ENCODE measurements at places on chromosomes 6 and 20.
A peak's percentile ranks its signal among the peaks of the same experiment; 100 is the strongest.

GRCh38 chr20:38216746-38217595, 43.6 kb downstream of the KIAA1755 start:
- DNase-seq: no peak

GRCh38 chr6:16583144-16583762, 178.0 kb downstream of the ATXN1 start:
- no peak for DNase-seq

DNA sequence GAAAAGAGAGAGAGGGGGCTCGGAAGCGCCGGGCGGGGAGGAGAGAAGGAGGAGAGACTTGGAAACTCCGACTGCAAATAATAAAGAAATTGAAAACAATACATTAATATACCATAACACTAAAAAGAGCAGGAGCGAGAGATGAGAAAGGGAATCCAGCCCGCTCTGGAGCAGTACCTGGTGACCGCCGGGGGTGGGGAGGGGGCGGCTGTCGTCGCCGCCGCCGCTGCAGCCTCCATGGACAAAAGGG, 338 bp downstream of the E2F3 start:
- no peak for DNase-seq

GRCh38 chr20:31568773-31569162, 36.3 kb upstream of the ID1 start:
- no peak for DNase-seq

DNA sequence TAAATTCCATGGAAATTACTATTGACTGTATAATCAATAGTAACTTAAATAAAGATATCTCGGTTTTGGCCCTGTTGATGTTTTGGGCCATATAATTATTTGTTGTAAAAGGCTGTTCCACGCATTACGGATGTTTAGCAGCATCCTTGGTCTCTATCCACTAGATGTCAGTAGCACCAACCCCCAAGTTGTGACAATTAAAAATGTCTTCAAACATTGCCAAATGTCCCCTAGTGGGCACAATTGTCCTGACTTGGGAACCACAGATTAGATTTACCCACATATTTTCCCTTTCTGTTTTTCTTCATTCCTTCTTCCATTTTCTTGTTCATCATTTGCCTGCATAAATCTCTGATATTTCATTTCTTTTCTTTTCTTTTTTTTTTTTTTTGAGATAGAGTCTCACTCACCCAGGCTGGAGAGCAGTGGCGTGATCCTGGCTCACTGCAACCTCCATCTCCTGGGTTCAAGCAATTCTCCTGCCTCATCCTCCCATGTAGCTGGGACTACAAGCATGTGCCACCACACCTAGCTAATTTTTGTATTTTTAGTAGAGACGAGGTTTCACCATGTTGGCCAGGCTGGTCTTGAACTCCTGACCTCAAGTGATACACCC, 13.6 kb upstream of the WFDC8 start:
- DNase-seq: no peak

DNA sequence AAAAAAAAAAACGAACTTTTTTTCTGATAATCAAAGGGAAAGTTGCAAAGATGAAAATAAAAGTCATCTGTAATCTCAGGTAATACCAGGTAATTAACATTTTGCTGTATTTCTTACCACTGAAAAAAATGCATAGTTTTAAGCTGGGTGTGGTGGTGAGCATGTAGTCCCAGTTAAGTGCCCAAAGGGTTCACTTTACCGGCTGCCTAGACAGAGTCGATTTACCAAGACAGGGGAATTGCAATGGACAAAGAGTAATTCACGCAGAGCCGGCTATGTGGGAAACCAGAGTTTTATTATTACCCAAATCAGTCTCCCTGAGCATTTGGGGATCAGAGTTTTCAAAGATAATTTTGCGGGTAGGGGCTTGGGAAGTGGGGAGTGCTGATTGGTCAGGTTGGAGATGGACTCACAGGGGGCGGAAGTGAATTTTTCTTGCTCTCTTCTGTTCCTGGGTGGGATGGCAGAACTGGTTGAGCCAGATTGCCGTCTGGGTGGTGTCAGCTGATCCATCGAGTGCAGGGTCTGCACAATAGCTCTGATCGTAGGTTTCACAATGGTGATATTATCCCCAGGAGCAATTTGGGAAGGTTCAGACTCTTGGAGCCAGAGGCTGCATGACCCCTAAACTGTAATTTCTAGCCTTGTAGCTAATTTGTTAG, 51.9 kb downstream of the RPF2 start:
- no peak for DNase-seq

GRCh38 chr20:1391640-1392442, 1.0 kb downstream of the FKBP1A start:
- DNase-seq: no peak

GRCh38 chr6:111798281-111798725, 74.9 kb downstream of the FYN start:
- DNase-seq: no peak

GRCh38 chr6:26432627-26433201, 7.6 kb upstream of the BTN3A3 start:
- no peak for DNase-seq

DNA sequence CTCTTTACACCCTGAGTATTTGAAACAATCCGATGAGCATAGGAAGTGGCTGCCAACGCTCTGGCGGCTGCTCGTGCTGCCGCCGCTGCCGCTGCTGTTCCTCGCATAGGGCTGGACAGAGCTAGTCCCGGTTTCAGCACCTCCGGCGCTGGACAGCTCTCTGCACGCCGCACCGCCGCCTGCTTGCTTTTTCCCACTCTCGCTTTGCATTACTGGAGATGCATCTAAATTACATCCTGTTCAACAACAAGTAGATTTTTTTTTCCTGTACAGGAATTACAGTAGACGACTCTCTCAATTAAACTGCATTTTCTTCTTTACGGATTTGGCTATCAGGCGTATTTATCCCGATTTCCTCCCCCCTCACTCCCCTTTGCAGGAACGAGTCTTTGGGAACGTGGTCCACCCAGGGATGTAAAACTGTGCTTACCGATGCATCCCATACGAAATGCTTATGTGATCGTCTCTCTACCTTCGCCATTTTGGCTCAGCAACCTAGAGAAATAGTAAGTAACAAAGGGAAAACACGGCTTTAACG, 563.8 kb downstream of the LMBRD1 start:
- DNase-seq: no peak

DNA sequence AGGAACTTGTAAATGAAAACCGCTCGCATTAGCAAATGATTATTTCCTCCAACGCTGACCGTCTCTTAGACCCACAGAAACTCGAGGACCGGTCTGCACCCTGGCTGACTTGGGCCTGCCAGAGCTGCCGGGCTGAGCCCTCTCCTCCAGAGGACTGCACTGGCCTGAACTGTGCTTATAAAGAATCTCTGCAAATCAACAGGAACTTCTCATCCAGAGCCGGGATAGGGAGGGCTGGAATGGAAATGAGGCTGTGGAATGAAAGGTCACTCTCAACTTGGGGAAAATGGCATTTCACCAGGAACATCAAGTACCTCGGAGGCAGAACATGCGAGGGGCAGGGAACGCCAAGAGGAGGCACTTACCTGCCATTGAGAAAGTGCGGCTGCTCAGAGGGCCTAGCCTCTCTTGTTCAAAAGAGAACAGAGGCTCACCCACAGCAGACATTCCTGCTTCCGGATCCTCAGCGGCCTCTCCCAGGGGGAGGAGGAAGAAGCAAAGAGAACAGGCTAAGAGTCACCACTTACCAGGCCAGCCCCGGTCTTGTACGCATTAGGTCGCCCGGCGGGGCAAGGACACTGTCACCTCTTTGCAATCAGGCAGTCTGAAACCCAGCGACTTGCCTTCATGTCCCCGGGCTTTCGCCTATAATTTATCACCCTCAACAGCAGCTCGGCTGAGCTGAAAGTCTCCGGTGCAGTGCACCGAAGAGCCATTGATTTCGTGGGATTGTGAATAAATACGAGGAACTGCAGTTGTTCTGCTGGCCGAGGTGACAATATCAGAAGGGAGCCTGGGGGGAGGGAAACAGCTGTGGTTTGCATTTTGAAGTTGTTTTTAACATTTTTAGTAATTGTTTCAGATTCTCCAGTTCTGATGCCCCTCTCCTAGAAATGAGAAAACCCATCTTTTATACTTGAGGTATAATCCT, 37.6 kb downstream of the ZMYND8 start:
- DNase-seq: no peak

DNA sequence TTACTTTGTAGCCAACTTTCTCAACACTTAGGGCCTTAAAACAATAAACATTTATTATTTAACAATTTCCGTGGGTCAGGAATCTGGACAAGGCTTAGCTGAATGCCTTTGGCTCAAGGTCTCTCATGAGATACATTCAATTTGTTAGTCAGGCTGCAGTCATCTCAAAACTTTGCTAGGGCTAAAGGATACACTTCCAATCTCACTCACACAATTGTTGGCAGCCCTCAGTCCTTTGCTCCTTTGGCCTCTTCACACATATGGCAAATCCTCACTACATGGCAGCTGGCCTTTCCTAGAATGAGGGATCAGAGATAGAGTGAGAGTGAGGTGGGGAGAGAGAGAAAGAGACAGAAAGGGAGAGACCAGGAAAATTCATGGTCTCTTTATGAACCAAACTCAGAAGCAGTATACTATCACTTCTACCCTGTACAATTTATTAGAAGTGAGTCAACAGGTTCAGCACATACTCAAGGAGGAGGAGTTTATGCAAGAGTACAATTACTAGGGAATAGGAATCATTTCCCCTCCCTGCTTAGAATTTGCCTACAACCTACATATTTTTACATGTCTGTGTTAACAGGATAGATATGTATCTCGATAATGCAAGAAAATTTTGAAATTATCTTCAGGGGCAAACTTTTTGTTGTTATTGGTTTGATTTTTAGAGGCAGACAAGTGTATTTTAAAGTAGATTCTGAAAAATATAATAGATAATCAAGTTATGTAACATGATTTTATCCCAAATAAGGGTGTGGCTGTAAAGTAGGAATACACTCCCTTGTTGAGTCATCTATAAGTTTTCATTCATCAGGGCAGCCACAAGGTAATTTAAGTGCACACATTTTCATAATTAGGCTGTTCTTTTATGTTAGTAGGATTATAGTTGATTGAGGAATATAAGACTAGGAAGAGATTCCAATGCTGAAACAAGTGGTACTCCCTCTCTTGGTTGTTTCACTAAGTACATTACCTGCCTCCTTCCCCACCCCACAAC, 85.9 kb upstream of the HMGCLL1 start:
- DNase-seq: no peak

GRCh38 chr6:82894653-82895259, 170.9 kb downstream of the UBE3D start:
- DNase-seq: no peak

GRCh38 chr20:6838181-6838826, 70.8 kb downstream of the BMP2 start:
- no peak for DNase-seq

DNA sequence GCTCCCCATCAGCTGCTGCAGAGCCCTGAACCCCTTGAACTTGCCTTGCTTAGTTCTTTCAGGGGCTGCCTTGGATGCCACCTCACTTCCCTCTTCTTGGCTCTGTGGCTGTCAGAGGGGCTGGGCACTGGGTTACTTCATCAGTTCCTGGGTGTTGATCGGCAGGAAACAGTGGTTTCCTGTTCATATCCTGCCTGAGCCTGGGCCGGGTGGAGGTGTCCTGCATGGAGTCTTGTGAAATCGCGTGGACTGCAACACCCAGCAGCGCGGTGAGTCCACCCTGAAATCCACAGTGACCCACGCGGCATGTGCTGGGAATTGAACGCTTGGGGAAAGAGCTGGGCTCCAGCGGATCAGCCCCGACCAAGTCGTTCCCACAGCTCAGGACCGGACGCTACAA, 97.5 kb downstream of the CDH26 start:
- peak; percentile 33 for DNase-seq

GRCh38 chr6:120493505-120493904, 840.8 kb downstream of the TBC1D32 start:
- DNase-seq: no peak

- no peak for DNase-seq
These were observed 51.9 kb upstream of the SAYSD1 start for GRCh38 chr6:39166912-39167290.

DNA sequence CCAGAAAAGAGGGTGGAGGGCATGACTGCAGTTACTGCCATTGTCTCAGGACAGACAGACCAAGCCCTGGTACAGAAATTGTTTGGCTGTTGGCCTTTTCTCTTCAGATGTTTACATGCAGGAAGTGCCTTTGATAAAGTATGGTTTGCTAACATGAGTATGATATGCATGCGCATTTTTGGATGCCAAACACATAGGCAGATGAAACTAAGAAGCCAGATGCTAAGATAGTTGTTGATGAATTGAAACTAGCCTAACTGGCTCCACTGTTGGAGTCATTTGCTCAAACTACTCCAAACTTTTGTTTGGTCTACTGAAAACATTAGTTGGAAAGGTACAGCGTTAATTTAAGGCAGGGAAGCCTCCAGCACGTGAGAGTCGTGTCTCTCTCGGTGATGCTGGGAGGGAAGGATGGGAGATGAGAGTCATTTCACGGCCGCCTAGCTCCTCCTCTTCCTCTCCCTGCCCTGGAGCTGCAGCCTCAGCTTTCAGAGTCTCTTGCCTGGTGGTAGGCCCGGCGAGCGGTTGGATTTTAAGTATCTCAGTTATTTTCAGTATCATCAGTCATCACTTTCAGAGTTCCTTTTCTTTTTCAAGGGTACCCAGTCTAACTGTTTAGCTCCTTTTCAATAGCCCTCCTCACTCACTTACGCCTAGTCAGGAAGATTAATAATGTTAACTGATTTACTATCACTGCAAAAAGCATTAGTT, 29.7 kb downstream of the RREB1 start:
- no peak for DNase-seq

GRCh38 chr20:10505827-10506226, 70.7 kb downstream of the SLX4IP start:
- no peak for DNase-seq

DNA sequence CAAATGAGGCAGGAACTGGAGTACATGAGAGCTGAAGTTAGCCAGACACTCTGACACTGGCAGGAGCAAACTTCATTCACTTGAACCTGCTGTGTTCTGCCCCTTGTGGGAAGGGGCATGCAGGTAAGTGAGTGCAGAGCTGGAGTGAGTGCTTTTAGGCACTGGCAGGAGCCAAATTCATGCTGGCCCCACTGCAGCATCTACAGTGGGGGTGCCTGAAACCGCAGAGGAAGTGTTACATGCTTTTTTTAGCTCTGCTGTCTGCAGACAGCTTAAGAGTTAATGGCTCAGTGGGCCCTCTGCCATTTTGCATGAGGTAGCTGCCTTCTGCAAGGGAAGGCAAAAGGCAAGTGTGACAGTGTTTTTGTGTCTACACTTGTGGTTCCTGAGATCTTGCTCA, 167.9 kb upstream of the SYNCRIP start:
- no peak for DNase-seq

DNA sequence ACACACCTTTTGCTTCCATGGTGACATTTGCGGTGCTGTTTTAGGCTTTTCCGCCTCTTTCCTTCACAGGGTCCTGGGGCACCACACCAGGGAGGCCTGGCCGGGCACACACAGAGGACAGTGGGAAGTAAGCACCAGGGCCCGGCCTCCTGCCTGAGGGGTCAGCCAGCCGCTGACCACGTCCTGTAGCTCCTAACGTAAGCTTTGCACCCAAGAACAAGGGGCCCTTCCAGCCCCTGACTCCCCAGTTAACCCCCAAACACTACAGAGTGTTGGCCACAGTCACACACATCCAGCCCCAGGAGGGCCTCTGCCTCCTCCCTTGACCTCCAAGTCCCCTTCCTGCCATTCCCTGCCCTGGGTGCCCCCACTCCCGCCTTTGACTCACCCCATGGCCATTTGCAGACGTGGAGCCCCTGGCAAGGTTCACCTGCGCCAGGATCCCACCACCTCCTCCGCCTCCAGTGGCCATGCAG, 54.7 kb downstream of the YTHDF1 start:
- no peak for DNase-seq

GRCh38 chr6:88183471-88183870, 17.3 kb upstream of the CNR1 start:
- DNase-seq: no peak

- no peak for DNase-seq
These were observed 177.7 kb upstream of the RNF24 start for GRCh38 chr20:4193069-4193452.
